Breast epithelium (tissue), 4 donors: ENCODE measurements at places on chromosomes 6 and 20.

DNA sequence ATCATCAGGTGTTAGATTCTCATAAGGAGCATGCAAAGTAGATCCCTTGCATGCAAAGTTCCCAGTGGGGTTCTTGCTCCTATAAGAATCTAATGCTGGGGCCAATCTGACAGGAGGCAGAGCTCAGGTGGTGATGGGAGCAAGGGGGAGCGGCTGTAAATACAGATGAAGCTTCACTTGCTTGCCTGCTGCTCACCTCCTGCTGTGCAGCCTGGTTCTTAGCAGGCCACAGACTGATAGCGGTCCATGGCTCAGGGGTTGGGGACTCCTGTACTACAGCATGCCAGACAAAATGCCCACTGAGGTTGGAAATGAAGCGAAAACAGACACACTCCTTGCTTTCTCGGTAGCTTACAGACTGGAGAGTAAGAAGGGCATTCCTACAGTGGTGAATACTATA lies 386.8 kb downstream of the PLCB1 start:
- H3K27ac ChIP-seq = no peak overlapping the region
- H3K4me1 ChIP-seq = no peaks in the 10 kb centered on the region
- no peak for DNase-seq
- H3K36me3 ChIP-seq = no peaks in the 10 kb centered on the region
- no peaks in the 10 kb centered on the region for H3K27me3 ChIP-seq

DNA sequence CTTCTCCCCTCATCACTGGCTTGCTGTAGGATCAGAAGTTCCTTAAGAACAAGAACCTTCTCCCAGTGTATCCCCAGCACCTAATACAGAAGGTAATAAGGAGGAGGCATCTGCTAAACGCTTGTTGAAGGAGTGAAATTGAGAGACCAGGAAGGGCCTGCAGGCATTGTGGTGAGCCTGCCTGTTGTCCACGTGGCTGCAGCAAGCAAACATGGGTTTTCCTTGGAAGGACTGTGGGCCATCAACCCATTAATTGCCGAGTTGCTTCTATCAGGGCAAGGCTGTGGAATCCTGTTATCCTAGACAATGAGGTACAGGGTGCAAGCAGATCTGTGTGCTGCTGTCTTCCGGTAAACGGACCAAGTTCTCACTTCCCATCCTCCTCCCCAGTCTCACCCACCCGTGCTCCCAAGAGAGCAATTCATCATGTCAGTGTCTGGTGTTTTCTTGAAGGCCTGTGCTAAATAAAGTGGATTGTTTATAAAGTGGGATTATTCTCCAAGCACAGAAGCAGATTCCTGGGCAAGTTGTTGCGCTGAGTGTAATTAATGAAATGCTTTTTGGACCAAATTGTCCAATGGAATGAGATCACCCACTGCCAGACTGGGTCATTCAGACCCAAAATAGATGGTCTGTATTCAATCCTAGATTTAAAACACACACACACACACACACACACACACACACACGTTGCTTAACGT lies 164.6 kb upstream of the CDYL start:
- H3K36me3 ChIP-seq = no peaks in the 10 kb centered on the region
- H3K27me3 ChIP-seq = no peaks in the 10 kb centered on the region
- no peak for DNase-seq
- H3K4me1 ChIP-seq = peaks cover 10% of the 10 kb centered on the region
- H3K4me3 ChIP-seq = no peak overlapping the region

DNA sequence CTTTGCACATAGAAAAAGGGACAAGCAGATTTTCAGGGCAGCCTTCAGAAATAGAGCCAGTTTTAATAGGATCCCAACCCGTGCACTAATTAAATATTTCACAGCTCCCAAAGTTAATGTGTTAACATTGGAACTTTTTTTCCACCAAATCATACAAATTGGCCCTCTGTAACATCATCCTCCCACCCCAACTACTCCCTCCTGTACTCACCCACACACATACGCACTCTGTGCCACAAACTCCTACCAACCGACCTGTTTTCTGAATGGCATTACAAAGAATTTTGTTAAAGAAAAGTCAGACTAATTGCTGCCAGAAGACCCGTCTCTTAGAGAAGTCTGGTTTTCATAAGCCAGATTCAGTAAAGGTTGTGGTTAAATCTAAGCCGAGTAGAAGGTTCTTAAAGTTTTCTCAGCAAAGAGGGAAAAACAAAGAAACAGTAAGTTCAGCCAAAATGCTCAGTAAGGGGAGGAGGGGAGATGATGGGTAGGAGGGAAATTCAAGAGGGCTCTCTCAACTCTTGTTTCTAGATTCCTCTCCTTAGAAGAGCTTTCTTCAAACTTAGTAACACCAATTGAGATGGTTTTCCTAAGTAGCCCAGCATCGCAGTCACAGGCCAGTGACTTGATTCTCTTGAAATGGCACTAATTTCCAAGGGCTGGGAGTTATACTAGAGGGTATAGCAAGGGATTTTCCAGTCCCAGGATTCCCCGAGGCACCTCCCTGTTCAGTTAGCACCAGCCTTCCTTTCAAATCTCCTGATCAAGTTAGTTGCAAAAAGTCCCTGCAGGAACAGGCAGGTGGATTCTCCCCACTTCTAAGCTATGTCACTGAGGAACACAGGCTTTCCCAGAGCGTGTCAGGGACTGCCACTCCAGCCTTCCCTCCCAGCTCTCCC lies 27.9 kb downstream of the TFAP2A start:
- DNase-seq = no peak
- H3K27me3 ChIP-seq = peaks cover 47% of the 10 kb centered on the region
- no peak overlapping the region for H3K4me3 ChIP-seq
- H3K36me3 ChIP-seq = no peaks in the 10 kb centered on the region
- no peaks in the 10 kb centered on the region for H3K4me1 ChIP-seq

DNA sequence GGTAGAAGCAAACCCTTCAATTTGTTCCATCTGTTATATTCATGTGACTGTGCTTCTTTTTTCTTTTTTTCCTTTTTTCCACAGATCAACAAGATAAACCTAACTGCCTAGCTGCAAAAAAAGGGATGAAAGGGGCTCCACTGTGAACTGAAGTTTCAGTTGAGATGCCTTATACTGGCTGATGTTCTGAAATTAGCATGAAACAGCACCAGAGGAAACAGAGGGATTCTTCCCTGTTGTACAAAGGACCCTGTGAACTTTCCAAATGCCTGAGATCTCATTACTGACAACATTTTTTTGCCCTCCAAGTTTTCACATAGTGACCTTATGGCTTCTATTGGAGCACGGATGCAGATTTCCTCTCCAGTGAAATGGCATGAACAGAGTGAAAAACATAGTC lies 302.7 kb upstream of the TFAP2D start:
- DNase-seq = no peak
- no peak overlapping the region for H3K27ac ChIP-seq
- no peaks in the 10 kb centered on the region for H3K27me3 ChIP-seq
- no peak overlapping the region for H3K4me3 ChIP-seq
- H3K4me1 ChIP-seq = no peaks in the 10 kb centered on the region
- H3K36me3 ChIP-seq = no peaks in the 10 kb centered on the region
